ENCODE measurements at places on chromosomes 7 and 10. TPM values are rescaled to one million over a fixed set of nuclear protein-coding genes. Genes with fewer than 3 reads are reported as not detected.

DNA sequence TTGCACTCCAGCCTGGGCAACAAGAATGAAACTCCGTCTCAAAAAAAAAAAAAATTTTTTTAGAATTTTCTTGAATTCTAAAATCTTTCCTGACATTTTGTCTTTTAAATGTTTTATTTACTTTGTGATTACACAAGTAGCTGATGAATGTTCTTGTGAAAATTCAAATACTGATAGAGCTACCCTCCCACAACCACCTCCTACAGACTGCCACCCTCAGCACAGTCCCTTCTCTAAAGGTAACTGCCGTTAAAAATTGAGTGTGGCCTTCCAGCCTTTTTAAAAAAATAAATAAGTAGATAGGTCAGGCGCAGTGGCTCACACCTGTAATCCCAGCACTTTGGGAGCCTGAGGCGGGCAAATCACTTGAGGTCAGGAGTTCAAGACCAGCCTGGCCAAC is 15.1 kb downstream of the ENO4 start:
- H3K27me3 ChIP-seq = no peaks in the 10 kb centered on the region
- DNase-seq = no peak
- H3K36me3 ChIP-seq = no peaks in the 10 kb centered on the region

DNA sequence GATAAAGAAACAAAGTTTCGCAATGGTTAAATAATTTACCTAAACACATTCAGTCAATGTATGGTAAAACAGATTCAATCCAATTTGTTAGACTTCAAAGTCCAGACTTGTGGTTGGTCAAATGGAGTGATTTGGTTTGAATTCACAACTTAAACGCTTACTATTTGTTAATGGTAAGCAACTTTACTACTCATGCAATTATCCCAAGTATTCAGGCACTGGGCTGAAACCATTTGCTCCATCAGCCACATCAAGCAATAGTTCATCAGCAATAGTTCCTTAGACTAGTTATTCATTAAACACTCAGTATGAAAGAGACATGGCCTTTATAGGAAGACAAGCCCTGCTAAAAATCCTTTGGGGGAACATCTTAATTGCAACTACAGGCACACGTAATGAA is 253.0 kb downstream of the AGMO start:
- no peak overlapping the region for H3K4me3 ChIP-seq
- no peaks in the 10 kb centered on the region for H3K4me1 ChIP-seq
- DNase-seq = no peak
- H3K27ac ChIP-seq = no peak overlapping the region
- H3K27me3 ChIP-seq = no peaks in the 10 kb centered on the region

GRCh38 chr10:29841724-29842649 is 207.2 kb upstream of the SVIL start:
- no peaks in the 10 kb centered on the region for H3K27me3 ChIP-seq
- no peaks in the 10 kb centered on the region for H3K36me3 ChIP-seq
- no peak overlapping the region for H3K27ac ChIP-seq
- H3K4me3 ChIP-seq = no peak overlapping the region

GRCh38 chr7:63041786-63042185 is 956.9 kb upstream of the ZNF722 start:
- DNase-seq = no peak
- H3K36me3 ChIP-seq = no peaks in the 10 kb centered on the region
- no peaks in the 10 kb centered on the region for H3K4me1 ChIP-seq
- H3K4me3 ChIP-seq = no peak overlapping the region
- H3K27me3 ChIP-seq = no peaks in the 10 kb centered on the region

GRCh38 chr10:123942114-123942861 is 50.7 kb upstream of the CPXM2 start:
- no peak overlapping the region for H3K27ac ChIP-seq
- H3K4me1 ChIP-seq = no peaks in the 10 kb centered on the region

GRCh38 chr10:89343089-89343767 is 15.4 kb downstream of the IFIT3 start:
- H3K27me3 ChIP-seq = no peaks in the 10 kb centered on the region
- no peak overlapping the region for H3K4me3 ChIP-seq
- H3K27ac ChIP-seq = no peak overlapping the region
- no peaks in the 10 kb centered on the region for H3K4me1 ChIP-seq

GRCh38 chr10:98366062-98366530 is 48.9 kb downstream of the PYROXD2 start:
- DNase-seq = no peak
- H3K36me3 ChIP-seq = no peaks in the 10 kb centered on the region
- H3K27me3 ChIP-seq = peaks cover 6% of the 10 kb centered on the region
- no peak overlapping the region for H3K4me3 ChIP-seq
- no peak overlapping the region for H3K27ac ChIP-seq

DNA sequence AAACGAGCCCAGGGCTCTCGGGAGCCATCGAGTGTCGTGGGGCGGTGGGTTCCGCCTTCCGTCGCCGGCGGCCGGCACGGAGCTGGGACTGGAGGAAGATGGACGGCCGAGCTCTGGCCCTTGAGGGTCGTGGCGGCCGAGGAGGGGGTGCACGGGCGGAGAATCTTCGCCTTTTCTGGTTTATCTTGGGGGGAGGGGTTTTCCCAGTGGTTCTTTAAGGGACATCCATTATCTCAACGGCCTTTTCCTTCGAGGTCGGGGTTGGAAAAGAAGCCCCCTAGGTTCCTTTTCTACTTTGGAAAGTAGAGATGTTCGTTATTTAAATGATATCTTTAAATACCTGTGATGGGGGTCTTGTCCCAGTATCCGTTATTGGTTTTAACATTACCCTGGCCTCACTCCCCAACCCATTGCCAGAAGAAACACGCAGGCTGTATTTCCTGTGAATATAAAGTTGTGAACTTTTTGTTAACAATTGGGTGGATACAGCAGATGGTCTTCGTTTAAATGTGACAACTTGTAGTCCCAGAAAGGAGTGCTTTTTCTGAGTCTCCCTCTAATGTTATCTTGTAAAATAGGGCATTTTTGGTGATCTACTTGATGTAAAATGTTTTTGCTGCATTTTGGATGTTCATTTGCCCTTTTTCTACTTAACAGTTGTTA is 765 bp downstream of the CCAR1 start:
- peaks cover 19% of the 10 kb centered on the region for H3K36me3 ChIP-seq
- H3K4me3 ChIP-seq = peak overlapping the region; percentile 77
- no peaks in the 10 kb centered on the region for H3K27me3 ChIP-seq
- H3K4me1 ChIP-seq = no peaks in the 10 kb centered on the region

- H3K4me3 ChIP-seq = no peak overlapping the region
- no peak for DNase-seq
- H3K27me3 ChIP-seq = no peaks in the 10 kb centered on the region
- no peaks in the 10 kb centered on the region for H3K4me1 ChIP-seq
- H3K27ac ChIP-seq = no peak overlapping the region
Measured at GRCh38 chr10:54363390-54363789, 437.6 kb downstream of the PCDH15 start.

GRCh38 chr7:83684928-83685327 is 36.0 kb upstream of the SEMA3E start:
- H3K4me3 ChIP-seq = no peak overlapping the region
- H3K27me3 ChIP-seq = no peaks in the 10 kb centered on the region
- no peak for DNase-seq
- H3K4me1 ChIP-seq = peaks cover 4% of the 10 kb centered on the region
- H3K27ac ChIP-seq = no peak overlapping the region

- DNase-seq = no peak
- H3K4me3 ChIP-seq = no peak overlapping the region
- no peaks in the 10 kb centered on the region for H3K4me1 ChIP-seq
- no peak overlapping the region for H3K27ac ChIP-seq
Measured at GRCh38 chr10:90945491-90946070, 24.7 kb upstream of the ANKRD1 start.

DNA sequence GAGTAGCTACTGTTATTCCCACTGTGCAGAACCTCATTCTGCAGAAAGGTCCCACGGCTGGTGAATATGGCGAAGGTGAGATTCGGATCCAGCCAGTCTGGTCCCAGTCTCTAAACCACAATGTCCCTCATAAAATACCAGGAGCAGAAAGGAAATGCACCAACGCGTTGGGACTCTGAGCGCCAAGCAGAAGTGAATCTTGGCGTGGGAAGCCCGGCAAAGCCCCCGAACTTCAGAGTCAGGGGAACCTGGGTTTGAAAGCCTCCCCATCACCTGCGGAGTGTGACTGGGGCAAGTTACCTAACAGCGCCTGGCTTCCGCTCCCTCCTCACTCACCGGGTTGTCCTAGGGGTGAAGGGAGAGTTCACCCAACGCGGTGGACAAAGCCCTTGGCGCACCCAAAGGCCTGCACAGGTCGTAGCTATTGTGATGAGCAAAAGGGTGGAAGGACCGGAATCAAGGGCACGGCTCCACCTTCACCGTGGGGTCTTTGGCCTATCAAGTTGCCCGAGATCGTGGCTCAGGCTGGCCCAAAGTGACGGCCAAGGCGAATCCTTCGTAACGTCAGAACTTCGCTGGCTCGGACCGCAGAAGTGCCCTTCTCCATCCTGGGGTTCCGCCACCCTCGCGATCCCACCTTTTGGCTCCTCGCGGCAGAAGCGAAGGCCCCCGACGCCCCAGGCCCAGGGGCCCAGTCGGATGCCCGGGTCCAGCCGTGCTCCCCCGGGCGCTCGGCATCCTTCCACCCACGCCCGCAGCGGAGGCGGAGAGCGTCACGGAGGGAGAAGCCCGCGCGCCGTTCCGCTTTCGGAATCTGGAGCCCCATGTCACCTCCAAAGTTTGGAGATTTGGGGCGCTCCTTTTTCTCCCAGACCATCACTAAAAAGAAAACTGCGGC is 811 bp downstream of the RGS10 start:
- H3K36me3 ChIP-seq = no peaks in the 10 kb centered on the region
- 0 out of 2 replicates have a peak, but pooled peaks cover 12% of the 10 kb centered on the region for H3K27me3 ChIP-seq
- no peak overlapping the region for H3K27ac ChIP-seq
- DNase-seq = no peak
- no peak overlapping the region for H3K4me3 ChIP-seq

- H3K4me1 ChIP-seq = peaks cover 16% of the 10 kb centered on the region
- no peaks in the 10 kb centered on the region for H3K36me3 ChIP-seq
- no peak for DNase-seq
- no peak overlapping the region for H3K27ac ChIP-seq
- H3K27me3 ChIP-seq = no peaks in the 10 kb centered on the region
Measured at GRCh38 chr7:77316219-77316978, 99.8 kb downstream of the GSAP start.

DNA sequence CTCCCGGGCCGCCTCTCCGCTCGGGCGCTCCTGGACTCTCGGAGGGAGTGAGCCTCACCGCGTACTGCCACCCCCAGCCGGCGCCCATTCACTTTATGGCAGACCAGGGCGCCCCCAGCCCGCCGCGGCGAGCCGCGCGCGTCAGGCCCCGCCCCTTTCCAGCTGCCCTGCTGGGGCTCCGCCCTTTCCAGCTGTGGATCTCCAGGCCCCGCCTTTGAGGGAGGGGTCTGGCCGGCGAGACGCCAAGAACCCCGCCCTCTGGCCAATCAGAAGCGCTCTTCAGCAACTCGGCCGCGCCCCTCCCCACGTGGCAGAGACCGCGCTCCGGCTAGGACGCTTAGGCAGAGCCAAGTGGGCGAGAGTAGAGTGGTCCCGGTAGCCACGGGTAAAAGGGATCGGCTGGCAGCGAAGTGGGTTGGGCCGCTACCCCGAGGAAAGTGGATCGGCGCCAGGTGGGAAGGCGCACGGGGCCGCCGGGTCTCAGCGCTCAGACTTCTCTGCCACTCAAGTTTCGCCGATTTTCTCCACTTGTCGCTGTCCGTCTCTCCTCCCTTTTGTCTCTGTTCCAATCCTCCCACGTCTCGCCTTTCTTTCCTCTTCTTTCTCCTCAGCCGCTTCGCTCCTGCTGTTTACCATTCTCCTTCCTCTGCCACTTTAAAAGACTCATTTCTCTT is at the start of gene PITX3:
Gene PITX3 (minus strand): TSS at position 69 of the 674 bp plus-strand sequence. CDS start 9,432 bp downstream, outside the sequence.
- peak within 1 kb of the TSS; percentile 95 for H3K27ac ChIP-seq
- peak within 1 kb of the TSS; percentile 79 for H3K4me3 ChIP-seq
- H3K4me1 ChIP-seq = peaks cover 38% of the 10 kb centered on the region
- peak; percentile 100 for DNase-seq

- H3K4me3 ChIP-seq = no peak overlapping the region
- H3K27ac ChIP-seq = no peak overlapping the region
- no peaks in the 10 kb centered on the region for H3K27me3 ChIP-seq
- DNase-seq = no peak
Measured at GRCh38 chr7:11077816-11078215, 104.1 kb downstream of the PHF14 start.

GRCh38 chr7:99579956-99580777 is 17.9 kb upstream of the TMEM225B start:
- peak; percentile 38 for DNase-seq
- H3K4me1 ChIP-seq = no peaks in the 10 kb centered on the region
- no peaks in the 10 kb centered on the region for H3K36me3 ChIP-seq
- H3K4me3 ChIP-seq = peak overlapping the region; percentile 41

GRCh38 chr7:10672186-10672585 is 301.5 kb upstream of the PHF14 start:
- H3K4me1 ChIP-seq = no peaks in the 10 kb centered on the region
- no peaks in the 10 kb centered on the region for H3K27me3 ChIP-seq
- peak; percentile 65 for DNase-seq
- H3K36me3 ChIP-seq = no peaks in the 10 kb centered on the region

- H3K4me3 ChIP-seq = no peak overlapping the region
- H3K36me3 ChIP-seq = no peaks in the 10 kb centered on the region
- no peaks in the 10 kb centered on the region for H3K27me3 ChIP-seq
- no peaks in the 10 kb centered on the region for H3K4me1 ChIP-seq
- DNase-seq = no peak
Measured at GRCh38 chr7:610531-611280, 91.1 kb upstream of the PDGFA start.

GRCh38 chr7:128221929-128222403 is 19.1 kb upstream of the LEP start:
- H3K4me3 ChIP-seq = no peak overlapping the region
- no peak overlapping the region for H3K27ac ChIP-seq
- peaks cover 6% of the 10 kb centered on the region for H3K4me1 ChIP-seq

DNA sequence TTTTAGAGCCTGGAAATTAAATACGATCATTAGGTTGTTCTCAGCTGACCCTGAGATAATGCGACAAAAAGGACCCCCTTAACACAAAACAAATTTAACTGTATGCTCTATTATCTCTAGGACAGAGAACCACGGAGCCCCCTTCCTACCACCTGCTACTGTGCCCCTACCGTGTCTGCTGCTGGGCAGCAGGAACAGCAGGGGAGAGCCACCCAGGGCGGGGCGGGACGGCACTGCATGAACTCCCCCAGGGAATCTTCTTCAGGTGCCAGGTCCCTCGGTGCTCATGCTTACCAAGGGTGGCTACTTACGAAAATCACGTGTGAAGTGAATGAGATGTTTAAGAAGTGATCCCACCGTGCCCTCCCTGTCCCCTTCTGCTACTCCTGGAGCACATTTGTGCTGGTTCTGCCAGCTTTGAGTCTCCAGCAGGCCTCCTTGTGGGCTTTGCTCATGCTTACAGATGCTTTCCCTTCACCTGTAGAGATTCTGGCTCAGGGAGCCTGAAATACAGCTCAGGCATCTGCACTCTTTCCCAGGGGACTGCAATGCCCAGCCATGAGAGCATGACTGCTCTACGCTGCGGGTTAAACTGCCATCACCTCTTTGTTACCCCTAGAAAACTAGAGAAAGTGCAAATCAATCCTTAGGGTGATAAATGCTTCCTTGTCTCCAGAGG is 59.9 kb downstream of the MRPL32 start:
- H3K4me3 ChIP-seq = no peak overlapping the region
- no peaks in the 10 kb centered on the region for H3K27me3 ChIP-seq
- H3K27ac ChIP-seq = no peak overlapping the region
- no peaks in the 10 kb centered on the region for H3K36me3 ChIP-seq
- DNase-seq = no peak
- no peaks in the 10 kb centered on the region for H3K4me1 ChIP-seq

Gene VAX1
- not detected for total RNA-seq

Gene VWC2
- not detected for total RNA-seq

Gene SKIDA1
- 1.8 TPM for total RNA-seq

Gene HECTD2
- 11.4 TPM for total RNA-seq

Gene TRPV6
- not detected for total RNA-seq

Gene TUBAL3
- not detected for total RNA-seq

Gene ETV1
- 45.4 TPM for total RNA-seq

Gene ARL5B
- total RNA-seq = 35.2 TPM

Gene GIMAP5
- not detected for total RNA-seq

Measured in SJCRH30 (cell line).